NCI-H2081 treated with DMSO at 0.1 percent for 48 hours (cell line): ENCODE measurements at places on chromosomes 3 and 15.
A peak's percentile ranks its signal among the peaks of the same experiment; 100 is the strongest.

DNA sequence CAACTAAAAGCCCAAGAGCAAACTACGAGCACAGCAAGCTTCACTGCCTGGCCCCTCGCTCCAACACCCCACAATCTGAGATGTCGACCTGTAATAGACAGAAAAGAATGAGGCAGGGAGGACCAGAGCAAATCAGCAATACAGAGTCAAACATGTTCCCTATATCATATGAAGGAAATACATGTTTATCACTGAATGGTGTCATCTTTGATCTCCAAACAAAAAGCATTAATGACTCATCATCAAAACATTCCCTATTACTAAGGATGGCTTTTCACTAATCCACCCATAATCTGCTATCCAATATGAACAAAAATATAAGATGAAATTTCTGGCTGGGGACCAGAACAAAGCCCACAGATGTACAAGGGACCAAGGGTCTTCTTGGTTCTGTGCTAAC, 34.7 kb downstream of the MYO5A start:
- no peak for DNase-seq

DNA sequence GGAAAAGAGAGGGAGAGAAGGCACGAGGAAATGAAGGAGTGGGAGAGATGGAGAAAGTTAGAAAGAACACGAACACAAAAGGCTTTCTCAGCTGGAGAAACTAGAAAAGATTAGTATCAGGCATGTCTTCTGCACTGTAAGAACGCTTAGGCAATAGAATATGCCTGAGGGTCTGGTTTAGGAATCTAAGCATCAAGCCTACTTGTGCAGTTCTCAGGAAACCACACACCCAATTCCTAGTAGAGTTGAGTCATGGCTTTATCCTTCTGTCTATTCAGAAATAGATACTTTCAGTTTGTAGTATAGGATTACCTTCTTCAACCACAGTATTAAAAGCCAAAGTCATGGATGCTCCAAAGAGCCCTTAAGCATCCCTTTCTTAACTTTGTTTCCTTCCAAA, 969.4 kb downstream of the NTRK3 start:
- DNase-seq = no peak

GRCh38 chr3:82157952-82158351, 396.5 kb upstream of the GBE1 start:
- no peak for DNase-seq

GRCh38 chr3:95343767-95344166, 1280.9 kb downstream of the NSUN3 start:
- DNase-seq = no peak

- DNase-seq = no peak
Observed at GRCh38 chr3:122067214-122067550, 12.0 kb downstream of the CD86 start.

DNA sequence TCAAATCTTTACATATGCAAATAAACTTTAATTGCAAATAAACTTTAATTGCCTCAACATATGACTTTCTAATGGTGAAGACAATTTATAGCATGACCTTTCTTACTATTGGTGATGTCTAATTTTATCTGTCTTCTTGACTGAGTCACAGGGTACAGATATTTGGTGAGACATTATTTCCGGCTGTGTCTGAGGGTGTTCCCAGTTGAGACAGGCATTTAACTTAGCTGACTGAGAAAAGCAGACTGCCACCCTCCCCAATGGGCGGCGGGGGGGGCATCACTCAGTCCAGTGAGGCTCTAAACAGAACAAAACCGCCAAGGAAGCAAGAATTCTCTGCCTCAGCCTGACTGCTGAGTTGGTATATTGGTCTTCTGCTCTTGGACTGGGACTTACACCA, 160.0 kb downstream of the TBL1XR1 start:
- no peak for DNase-seq

DNA sequence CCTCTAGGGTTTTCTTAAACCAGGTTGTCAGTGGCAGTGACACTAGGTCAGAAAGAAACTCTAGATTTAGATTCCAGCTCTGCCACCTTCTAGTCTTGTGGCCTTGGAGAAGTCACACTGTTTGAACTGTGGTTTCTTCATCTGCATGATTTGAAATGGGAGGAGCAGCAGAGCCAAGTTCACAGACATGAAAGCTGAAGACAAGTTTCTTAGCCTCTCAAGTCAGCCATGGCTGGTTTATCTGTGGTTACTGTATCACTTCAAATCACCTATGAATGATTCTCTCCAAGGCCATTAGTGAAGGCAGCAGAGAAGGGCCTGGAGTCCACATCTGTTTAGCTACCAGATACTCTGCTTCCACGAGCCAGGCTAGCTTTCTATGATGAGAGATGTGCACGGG, 15.6 kb downstream of the CLEC3B start:
- no peak for DNase-seq

GRCh38 chr15:51184627-51185026, 89.9 kb upstream of the TNFAIP8L3 start:
- DNase-seq = no peak

DNA sequence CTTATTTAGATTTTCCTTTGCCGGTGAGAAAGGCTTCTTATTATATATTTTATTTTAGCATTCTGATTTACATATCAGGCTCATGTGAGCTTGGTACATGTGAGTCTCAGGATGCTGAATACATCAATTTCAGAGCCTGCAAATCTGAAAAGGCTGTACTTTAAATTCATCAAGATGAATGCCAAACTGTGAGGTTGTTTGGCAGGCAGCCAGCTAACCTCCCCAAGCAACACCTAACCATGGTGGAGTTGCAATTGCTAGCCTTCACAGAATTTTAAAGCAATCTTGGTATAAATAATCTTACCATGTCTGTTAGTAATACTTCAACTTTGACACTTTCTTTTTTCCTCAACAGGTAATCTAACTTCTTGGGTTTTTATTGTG, 252.5 kb downstream of the CDIN1 start:
- no peak for DNase-seq

DNA sequence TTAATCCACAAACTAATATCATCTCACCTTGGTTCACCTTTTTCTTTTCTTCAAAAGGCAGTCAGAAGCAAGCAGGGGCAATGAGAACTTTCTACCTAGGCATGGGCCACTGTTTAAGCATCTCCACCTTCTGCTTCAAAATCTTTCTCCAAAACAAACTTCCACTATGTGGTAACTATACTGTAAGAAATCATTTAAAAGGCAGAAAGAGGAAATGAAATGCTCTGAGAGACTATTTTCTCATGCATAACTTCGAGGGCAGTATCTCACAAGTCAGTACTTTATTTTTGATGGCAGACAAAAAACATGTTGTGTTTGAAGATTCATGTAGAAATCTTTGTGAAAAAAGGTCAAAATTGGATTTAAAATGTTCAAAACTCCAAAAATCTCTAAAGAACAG, 419.7 kb downstream of the ZBTB20 start:
- DNase-seq = no peak

- no peak for DNase-seq
Observed at GRCh38 chr15:64883100-64883581, 28.6 kb upstream of the ANKDD1A start.

DNA sequence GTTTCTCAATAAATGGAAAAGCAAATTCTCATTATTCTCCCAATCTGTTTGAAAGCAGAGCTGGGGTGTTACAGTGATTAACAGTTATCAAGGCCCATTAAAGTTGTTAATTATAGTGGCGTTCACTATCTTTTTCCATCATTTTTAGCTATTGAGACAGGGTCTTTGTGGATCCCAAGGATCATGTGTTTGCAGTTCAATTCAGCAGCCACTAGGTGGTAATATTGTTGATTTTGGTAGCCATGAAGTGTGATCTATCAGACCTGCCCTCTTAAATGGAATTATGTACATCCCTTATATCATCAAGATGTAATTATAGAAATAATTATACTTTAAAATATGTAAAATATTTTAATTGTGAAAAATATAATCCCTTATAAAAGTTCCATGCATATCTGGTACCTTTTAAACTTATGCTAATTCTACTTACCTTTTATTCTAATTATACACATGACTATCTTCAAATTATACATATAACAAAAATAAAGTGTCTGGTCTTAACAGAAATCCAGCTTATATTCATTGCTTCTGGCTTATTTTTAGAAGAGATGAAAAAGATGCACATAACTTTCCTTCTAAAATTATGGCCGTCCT, 126.4 kb downstream of the GREM1 start:
- peak; percentile 54 for DNase-seq

DNA sequence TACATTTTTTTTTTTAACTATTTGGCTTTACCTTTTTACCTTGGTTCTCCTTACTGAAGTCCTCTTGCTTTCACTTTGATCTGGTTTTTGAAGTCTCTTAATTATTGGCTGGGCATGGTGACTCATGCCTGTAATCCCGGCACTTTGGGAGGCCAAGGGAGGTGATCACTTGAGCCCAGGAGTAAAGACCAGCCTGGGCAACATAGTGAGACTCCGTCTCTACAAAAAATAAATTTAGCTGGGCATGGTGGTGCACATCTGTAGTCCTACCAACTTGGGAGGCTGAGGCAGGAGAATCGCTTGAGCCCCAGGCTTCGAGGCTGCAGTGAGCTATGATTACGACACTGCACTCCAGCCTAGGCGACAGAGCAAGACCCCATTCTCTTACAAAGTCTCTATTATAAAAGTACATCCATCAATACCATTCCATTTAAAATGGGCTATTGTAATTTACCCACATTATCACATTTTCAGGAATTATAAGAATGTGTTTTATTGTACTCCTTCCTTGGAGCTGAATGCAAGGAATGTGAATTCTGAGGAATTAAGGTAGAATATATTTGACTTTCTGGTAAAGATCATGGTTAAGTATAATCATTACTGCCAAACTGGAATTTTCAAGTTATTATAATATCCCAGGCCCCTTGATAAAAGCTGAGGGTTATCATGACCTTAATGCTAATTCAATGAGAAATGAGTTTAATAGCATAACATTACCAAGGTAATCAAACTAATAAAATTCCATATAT, 49.0 kb downstream of the MSL2 start:
- no peak for DNase-seq

DNA sequence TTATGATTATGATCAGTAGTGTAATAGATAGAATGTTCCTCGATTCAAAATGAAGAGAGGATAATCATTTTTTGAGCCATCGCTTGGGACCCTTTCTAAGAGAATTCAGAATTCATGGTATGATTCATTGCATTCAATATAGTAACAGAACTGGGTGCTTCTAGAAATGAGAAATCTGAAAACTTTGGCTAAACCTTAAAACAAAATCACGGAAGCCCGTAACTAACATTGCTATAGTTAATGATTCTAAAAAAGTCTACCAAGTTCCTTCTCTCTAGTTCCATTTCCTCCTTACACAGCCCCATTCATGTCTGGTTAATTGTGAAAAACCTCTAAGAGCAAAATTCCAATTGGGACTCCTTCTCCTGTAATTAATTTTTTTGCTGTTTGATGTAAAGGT, 217.1 kb downstream of the GBE1 start:
- no peak for DNase-seq

- peak; percentile 84 for DNase-seq
Observed at GRCh38 chr3:142595951-142596725, at the start of gene PLS1. Gene PLS1 (plus strand): TSS chr3:142596393. CDS start chr3:142664238, 67,845 bp downstream.

- no peak for DNase-seq
Observed at GRCh38 chr3:197001972-197002700, 27.5 kb downstream of the MELTF start.

- DNase-seq = no peak
Observed at GRCh38 chr3:46438831-46439230, 25.9 kb downstream of the LTF start.

- DNase-seq = no peak
Observed at GRCh38 chr3:195757438-195757770, 36.6 kb downstream of the MUC20 start.

DNA sequence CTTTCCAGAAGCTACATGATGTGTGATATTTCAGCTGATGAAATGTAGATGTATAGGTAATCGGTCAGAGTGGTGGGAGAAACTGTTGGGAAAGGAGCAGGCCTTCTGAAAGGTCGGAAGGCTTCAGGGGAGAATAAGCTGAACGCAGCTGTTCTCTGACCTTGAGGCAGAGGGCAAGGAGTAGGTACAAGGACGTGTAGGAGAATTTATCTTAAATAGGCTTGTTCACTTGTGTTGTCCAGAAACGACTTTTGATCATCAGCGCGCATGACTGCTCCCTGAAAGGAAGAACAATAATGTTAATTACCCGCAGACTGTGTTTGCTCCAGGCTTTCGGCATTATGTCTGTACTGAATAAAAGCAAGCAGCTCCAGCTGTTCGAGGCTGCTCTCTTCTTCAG, 39.6 kb downstream of the GPR160 start:
- DNase-seq = no peak

- DNase-seq = no peak
Observed at GRCh38 chr3:59246719-59247401, 197.0 kb upstream of the CFAP20DC start.

GRCh38 chr15:80567721-80568157, 127.4 kb upstream of the ABHD17C start:
- peak; percentile 23 for DNase-seq

- DNase-seq = no peak
Observed at GRCh38 chr15:100951965-100952364, 32.8 kb downstream of the LRRK1 start.

DNA sequence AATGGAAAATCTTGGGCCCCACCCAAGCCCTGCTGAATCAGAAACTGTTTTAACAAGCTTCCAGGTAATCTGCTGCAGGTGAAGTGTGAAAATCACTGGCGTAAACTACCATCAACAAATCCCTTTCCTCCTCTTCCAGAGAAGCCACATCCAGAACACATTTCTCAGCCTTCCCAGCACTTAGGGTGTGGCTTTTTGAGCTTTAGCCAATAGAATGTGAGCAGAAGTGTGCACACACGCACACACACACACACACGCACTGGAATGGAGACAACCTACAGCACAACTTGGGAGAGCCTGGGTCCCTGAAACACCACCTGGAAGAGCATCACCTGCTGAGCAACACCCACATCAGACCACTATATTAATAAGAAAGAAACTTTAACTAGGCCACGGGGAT, 98.6 kb downstream of the OSBPL10 start:
- no peak for DNase-seq

DNA sequence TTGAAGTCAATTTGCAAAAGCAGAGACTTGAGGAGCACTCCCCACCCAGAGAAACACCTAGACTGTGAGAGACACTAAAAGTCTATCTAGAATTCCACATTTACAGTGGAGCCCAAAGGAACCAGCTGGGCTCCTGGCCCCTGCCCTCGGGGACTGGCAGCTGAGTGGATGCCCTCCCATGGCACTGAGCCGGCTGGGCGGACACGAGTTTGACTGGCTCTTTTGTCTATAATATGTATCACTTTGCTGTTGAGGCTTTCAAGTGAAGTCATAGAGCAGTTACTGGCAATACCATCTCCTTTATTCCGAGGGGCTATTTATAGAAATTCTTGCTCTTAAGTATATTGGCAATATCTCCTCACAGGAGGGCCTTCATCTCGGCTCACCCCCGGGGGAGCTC, 65.8 kb upstream of the TNFAIP8L3 start:
- DNase-seq = no peak

GRCh38 chr15:45523166-45523460, 558 bp upstream of the SLC30A4 start:
- DNase-seq = no peak

- DNase-seq = no peak
Observed at GRCh38 chr3:66525771-66526170, 24.9 kb upstream of the LRIG1 start.
